ENCODE measurements at places on chromosomes 11 and 22.
A peak's percentile ranks its signal among the peaks of the same experiment; 100 is the strongest.

DNA sequence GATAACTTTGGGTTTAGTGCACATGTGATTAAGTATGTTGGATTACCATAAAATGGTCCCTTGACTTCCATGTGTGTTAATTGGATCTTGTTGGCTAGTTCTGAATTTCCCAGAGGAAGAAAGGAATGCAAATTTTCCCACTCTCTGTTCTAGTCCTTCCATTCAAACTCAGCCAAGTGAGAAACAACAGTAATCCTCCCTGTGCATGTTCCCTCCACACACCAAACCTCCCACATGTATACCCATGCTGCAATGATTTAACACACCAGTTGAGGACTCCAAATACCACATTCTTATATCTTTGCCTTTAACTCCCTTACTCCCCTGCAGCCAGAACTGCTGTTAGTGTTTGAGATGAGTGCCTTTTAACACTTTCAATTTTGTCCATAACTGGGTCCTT is 1158.9 kb downstream of the DLG2 start:
- no peak for DNase-seq

- no peak for DNase-seq
Measured at GRCh38 chr22:50730013-50730891, 7.8 kb upstream of the ACR start.

DNA sequence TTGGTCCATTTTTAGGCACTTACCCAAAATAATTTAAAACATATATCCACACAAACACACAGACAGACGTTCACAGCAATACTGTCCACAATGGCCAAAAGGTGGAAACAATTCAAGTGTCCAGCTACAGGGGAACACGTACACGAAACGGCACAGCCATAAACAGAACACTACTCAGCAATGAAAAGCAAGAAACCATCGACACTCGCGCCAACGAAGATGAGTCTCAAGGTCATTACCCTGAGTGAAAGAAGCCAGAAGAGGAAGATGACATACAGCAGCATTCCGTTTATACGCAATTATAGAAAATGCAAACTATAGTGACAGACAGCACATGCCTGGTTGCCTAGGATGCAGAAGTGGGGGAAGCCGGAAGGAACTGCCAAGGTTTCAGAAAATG is 13.4 kb upstream of the COMT start:
- DNase-seq: no peak

DNA sequence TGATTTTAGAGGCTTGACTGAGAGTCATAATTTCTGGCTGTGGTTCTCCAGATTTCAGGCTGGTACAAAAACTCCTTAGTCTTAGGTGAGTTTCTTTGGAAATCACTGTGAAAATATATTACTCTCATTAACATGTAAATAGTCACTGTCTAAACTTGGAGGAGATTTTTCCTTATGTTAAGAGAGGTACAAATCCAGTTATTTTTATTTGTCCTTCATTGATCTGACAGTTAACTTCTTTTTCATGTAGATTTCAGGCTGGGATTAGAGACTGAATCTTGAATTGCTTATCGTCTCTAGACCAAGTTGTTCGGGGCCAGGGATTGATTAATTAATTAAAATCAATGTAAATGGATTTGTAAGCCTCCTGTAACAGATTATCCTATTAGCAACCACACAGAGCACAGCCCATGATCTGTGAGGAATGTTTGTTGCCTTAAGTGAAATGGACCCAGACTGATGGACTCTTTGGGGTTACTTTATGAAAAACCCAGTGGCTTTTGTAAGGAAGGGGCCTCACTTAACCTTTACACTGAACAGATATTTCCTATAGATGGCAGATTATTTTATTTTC is 21.1 kb downstream of the TEAD1 start:
- no peak for DNase-seq

DNA sequence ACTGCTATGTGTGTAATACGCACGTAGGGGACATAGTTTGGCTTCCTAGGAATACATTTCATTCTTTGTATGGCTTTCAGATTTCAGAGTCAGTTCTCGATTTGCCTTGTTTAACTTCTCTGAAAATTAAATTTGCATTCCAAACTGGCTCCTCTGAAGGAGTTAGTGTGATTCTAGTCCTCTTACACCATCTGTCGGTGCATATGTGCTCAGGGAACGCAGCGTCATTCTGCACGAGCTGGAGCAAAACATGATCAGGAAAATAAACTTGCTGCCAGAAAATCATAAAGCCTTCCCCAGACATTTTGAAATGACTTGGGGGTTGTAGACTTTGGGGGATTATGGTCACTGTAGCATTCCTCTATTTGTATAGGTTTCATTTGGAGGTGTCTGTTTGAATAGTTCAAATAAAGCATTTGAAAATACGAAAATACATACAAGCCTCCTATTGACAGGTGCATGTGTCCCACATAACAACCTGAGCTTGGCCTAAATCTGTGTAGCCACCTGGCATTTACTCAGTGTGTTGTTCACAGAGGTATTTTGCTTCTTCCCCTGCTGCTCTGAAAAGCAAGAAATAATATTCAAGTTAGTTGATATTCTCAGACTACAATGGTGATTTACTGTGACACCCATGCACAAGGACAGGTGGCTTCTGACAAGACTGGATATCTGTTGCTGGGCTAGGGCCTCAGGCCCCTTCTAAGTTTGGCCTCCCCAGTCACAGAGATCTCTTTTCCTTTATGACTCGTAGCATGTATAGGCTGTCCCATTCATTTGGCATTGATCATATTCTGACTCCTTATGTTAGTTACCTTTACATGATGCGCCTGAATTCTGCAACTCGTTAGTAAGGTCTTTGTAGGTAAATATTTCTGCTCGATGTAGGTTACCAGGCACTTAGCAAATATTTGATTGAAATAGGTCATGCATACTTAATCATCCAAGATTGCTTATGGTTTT is 81.6 kb upstream of the SORL1-AS1 start:
- DNase-seq: no peak

GRCh38 chr11:119024430-119025098 is 6.0 kb downstream of the TRAPPC4 start:
- DNase-seq: no peak

- no peak for DNase-seq
Measured at GRCh38 chr11:43561832-43562231, 118.7 kb upstream of the HSD17B12 start.

GRCh38 chr22:26845021-26845743 is 187.8 kb downstream of the MIAT start:
- no peak for DNase-seq

- DNase-seq: no peak
Measured at GRCh38 chr22:25726241-25726640, 15.7 kb upstream of the MYO18B start.

DNA sequence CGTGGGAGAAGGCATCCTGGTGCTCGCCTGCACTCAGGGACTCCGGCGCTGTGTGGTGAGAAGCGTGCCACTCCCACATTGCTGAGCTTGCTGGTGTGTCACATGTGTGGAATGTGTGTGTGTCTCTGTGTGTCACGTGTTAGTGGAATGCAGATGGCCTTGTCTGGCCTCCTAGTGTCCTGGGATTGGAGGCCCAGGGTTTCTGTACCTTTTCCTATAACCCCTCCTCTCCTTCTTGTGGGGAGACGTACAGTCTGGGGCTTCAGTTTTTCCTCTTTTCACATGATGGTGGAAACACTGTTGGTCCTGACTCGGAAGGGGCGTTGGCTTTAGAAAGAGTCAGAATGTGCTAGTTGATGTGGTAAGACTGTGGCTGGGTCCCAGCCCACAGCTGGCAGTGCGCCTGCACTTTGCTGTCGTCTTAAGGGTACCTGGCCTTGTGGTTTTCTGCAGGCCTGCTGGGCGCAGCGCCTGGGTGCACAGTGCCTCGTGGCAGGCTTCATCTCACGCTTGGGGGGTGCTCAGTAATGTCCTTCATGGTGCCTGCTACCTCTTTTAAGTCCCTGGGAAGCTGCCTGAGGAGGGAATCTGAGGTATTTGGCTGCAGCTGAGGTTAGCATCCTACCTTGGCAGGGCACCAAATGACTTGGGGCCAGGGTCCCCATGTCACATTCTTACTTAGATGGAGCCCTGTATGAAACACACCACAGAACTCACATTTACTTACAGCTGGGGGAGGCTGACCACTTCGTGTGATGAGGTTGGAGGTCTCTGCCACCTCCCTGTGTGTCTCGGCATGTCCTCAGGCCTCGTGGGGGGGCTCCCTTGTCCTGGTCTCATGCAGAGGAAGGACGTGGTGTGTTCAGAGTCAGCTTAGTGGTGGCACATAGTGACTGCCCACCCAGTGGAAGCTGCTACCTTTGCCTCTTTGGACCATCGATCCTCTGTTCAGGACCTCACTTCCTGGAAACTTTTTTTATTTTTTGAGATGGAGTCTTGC is 61.9 kb downstream of the MED15 start:
- DNase-seq: peak; percentile 22

All from left colon (tissue), 2 donors.